Ammon's horn (tissue), 1 donor: ENCODE measurements at places on chromosomes 3 and 15.

DNA sequence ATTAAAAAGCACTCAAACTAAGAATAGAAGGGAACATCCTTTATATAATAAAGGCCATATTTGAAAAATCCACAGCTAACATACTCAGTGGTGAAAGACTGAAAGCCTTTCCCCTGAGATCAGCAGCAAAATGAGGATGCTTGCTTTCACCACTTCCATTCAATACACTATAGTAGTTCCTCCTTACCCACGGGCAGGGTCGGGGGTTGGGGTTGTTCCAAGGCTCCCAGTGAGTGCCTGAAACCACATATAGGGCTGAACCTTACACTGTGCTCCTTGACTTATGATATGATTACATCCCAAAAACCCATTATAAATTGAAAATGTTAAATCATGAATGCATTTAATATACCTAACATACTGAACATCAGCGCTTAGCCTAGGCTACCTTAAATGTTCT, 37.7 kb downstream of the ALDH1L1 start:
- no peak for DNase-seq

GRCh38 chr15:33089878-33090757, 104.4 kb downstream of the FMN1 start:
- DNase-seq = no peak

- no peak for DNase-seq
Observed at GRCh38 chr3:14204515-14205284, 26.1 kb downstream of the LSM3 start.

DNA sequence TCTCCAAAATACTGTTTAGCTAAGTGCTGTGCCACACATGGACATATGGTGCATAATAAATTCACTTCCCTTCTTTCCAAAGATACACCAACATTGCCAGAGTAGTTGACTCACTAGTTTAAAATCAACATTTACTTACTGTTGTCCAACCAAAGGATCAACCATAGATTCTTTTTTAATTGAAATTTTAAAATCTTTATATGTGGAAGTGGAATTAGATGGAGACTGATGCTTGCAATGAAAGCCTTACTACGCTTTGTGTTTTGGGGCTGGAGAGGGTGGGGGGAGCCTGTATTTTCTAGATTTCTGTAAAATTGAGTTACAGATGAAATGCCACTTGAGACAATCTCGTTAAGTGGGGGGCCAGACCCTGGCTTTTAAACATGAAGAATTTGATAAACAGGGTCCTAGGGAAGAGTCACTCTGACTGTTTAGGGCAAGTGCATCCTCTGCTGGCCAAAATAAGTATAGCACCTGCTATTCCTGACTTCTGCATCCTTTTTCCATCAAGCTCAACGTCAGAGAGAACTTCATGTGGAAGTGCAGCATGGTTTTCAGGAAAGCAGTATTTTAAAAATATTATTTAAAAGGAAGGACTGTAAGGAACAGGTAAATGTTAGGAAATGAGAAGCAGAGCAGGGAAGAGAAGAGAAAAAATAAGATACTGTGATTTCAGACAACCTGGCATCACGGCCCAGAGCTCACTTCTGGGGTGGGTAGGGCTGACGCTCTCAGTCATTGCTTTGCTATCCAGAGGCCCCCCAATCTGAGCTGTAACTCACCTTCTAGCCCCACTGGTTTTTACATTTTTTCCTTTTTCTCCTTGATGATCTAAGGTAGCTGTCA, 76.7 kb downstream of the BOC start:
- DNase-seq = peak; percentile 80

DNA sequence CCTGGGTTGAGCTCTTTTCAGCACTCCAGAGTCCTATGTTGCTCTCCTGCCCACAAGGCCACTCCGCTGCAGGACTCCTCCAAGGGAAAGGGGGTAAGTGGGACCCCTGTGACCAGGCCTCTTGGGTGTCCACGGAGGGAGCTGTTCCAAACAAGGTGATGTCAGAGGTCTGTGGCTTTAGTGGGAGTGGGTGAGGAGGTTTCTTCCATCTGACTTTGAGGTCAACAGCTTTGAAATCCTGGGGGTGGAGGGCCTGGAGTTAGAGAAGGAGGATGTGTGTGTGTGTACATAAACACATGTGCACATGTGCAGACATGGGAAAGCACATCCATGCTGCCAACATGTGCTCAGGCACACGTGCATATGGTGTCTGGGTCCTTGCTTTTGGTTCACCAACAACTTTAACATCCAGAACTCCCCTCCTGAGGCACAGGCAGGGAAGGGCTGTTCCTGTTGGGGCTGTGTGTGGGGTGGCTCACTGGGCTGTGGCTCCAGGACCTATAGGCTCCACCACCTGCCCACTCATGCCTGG, 51.4 kb upstream of the TMEM115 start:
- no peak for DNase-seq

- no peak for DNase-seq
Observed at GRCh38 chr3:40923143-40923542, 276.2 kb upstream of the CTNNB1 start.
